ENCODE measurements at places on chromosomes 5 and 9. TPM values are rescaled to one million over a fixed set of nuclear protein-coding genes. Genes with fewer than 3 reads are reported as not detected.
A peak's percentile ranks its signal among the peaks of the same experiment; 100 is the strongest.

The BNIP1 gene
- total RNA-seq = 11.4 TPM

- DNase-seq = peak; percentile 50
Observed at GRCh38 chr9:13716601-13717321, 437.3 kb upstream of the MPDZ start.

DNA sequence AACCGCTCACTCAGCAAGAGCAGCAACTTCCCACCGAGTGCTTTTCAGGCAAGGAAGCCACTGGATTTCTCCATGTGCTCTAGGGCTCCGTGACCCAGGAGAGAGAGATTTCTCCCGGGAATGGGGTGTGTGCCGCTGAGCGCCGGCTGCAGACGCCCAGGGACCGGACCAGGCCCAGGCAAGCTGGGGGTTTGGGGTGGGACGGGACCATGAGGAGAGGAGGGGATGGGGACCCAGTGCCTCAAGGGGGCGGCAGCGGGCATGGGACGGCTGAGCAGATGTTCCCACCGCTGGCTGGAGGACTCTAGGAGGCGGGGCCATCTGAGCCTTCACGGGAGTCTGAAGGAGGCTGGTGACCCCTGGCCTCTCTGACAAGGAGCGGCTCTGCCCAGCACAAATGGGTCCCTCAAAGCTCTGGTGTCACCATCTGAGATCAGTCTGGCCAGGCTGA lies 8.5 kb downstream of the LCN9 start:
- peak; percentile 3 for DNase-seq

The SMIM32 gene
- total RNA-seq = not detected

DNA sequence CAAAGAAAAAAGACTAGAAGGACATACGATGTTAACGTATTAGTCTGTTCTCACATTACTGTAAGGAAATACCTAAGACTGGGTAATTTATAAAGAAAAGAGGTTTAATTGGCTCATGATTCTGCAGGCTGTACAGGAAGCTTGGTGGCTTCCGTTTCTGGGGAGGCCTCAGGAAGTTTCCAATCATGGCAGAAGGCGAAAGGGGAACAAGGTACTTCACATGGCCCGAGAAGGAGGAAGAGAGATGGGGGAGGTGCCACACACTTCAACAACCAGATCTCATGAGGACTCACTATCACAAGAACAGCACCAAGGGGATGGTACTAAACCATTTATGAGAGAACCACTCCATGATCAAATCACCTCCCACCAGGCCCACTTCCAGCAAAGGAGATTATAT lies 110.1 kb downstream of the CARTPT start:
- no peak for DNase-seq

GRCh38 chr5:135491552-135492318 lies 39.6 kb upstream of the TIFAB start:
- no peak for DNase-seq

The DMAC1 gene
- 112 TPM for total RNA-seq

The BICD2 gene
- total RNA-seq = 36.0 TPM

The HMMR gene
- total RNA-seq = 1.0 TPM

GRCh38 chr9:137077758-137078693 lies 709 bp downstream of the UAP1L1 start:
- DNase-seq = peak; percentile 76

GRCh38 chr9:109912082-109912582 lies 132.1 kb downstream of the PALM2AKAP2 start:
- no peak for DNase-seq

The KIF12 gene
- not detected for total RNA-seq

DNA sequence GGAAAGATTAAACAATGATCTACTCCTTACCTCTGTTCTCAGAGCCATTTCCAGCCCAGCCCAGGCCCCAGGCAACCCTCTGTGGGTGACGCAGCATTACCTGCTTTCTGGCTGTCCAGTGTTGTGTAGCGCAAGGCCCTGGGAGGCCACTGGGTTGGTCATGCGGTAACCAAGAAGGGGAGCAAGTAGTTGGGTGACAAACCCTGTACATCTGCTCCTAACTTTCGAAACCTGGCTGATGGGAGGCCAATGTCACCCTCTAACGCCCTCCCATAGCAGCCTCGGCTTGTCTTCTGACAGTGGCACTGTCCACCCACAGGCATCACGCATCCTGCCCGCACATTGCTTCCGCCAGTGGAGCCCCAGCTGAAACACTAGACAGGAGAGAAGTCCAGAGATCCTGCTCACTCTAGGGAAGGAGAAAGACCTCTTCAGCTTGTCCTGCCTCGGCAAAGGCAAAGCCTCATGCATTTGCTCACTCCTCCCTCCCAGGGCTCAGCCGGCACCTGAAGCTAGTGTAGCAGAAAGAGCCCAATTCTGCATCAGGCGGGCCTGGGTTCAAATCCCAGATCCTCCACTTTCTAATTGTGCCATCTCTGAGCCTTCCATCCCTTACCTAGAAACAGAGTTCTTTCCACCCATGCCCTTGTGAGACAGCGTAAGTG lies 94.6 kb downstream of the ADAMTS2 start:
- no peak for DNase-seq

The MAP3K1 gene
- total RNA-seq = 7.9 TPM

The LCN15 gene
- 1.3 TPM for total RNA-seq

- DNase-seq = no peak
Observed at GRCh38 chr9:16461851-16462250, 408.6 kb downstream of the BNC2 start.

- DNase-seq = no peak
Observed at GRCh38 chr9:72924154-72924790, 28.6 kb downstream of the ALDH1A1 start.

GRCh38 chr5:173016598-173017046 lies 33.1 kb downstream of the ATP6V0E1 start:
- no peak for DNase-seq

- no peak for DNase-seq
Observed at GRCh38 chr9:72809586-72809985, 143.3 kb downstream of the ALDH1A1 start.

- no peak for DNase-seq
Observed at GRCh38 chr9:86503942-86504341, 149.7 kb upstream of the TUT7 start.

- no peak for DNase-seq
Observed at GRCh38 chr5:100694100-100694499, 158.9 kb downstream of the FAM174A start.

The ARL10 gene
- total RNA-seq = 5.1 TPM

DNA sequence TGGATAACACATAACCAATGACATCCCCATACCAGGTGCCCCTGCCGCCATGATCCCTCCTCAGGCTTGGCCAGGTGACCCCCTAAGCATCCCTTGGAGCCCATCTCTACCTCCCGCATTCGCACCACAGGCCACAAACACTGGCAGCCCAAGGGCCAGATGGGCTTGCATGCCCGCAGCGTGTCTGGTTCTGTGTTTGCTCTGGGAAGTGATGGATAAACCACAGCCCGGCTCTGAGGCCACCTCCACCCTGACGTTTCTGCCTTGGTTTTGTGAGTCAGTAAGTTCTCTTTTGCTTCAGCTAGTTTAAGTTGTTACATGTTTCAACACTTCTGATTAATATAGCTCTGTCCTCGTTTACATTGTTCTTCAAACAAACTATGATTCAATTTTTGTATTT lies 172.4 kb upstream of the PHYKPL start:
- no peak for DNase-seq

- no peak for DNase-seq
Observed at GRCh38 chr9:6188466-6188865, 27.1 kb upstream of the IL33 start.

The IL31RA gene
- total RNA-seq = not detected

GRCh38 chr9:131773911-131774379 lies 34.1 kb upstream of the RAPGEF1 start:
- peak; percentile 26 for DNase-seq

DNA sequence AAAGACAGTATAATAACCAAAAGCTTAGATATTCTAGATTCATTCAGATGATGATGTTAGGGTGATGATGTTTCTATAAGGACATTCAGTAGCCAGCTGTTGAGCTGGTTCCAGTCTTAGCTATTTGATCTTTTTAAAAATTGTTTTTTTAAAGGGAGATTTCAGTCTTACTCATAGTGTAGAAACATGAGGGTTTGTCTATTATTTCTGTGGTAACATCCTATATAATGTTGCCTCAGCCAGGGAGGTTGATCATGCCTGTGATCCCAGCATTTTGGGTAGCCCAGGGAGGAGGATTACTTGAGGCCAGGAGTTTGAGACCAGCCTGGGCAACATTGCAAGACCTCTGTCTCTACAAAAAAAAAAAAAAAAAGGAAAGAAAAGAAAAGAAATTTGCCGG lies 167.8 kb downstream of the DOCK2 start:
- no peak for DNase-seq

GRCh38 chr5:31096238-31096865 lies 97.1 kb upstream of the CDH6 start:
- DNase-seq = peak; percentile 29

- no peak for DNase-seq
Observed at GRCh38 chr5:66987949-66988838, 208.4 kb downstream of the CD180 start.

The C5orf52 gene
- not detected for total RNA-seq

The FABP6 gene
- total RNA-seq = not detected

DNA sequence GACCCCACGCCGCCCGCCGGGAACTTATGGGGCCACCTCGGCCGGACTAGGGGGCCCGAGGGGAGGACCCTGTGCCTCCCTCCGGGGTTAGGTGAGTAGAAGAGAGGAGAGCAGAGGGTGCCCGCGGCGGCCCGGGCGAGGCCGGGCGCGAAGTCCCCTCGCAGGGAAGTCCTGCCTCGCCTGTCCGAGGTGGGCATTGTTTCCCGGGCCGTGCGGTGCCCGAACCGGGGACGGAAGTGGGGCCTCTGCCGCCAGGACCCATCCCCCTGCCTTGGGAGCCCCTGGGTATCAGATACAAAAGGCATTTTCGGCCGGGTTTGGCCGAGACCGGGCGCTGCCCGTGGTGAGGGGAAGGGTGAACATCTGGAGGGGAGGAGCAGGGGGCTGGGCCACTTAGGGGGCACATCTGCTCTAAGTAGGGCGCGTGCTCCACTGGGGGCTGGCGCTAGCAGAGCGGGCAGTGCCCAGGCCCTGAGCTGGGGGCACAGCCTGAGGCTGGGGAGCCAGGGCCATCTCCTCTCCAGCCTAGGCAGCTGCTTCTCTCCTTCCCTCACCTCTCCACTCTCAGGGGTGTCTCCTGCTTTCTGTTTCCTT lies 48.2 kb downstream of the DAB2IP start:
- peak; percentile 69 for DNase-seq

DNA sequence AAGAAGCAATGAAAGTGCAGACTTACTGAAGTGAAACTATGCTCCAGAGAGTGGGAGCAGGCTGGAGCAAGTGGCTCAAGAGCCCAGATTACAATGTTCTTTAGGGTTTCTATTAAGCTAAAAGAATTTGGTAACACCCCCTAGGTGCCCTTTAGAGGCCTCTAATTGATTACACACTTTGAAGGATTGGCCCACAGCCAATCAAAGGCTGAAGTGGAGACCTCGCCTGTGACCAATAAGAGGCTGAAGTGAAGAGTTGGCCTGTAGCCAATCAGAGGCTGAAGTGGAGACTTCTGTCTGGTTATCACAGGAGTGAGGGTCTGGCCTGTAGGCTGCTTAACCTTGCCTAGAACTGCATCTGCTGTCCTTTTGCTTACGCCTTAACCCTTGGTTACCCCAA lies 46.7 kb upstream of the SPATA31C2 start:
- no peak for DNase-seq

DNA sequence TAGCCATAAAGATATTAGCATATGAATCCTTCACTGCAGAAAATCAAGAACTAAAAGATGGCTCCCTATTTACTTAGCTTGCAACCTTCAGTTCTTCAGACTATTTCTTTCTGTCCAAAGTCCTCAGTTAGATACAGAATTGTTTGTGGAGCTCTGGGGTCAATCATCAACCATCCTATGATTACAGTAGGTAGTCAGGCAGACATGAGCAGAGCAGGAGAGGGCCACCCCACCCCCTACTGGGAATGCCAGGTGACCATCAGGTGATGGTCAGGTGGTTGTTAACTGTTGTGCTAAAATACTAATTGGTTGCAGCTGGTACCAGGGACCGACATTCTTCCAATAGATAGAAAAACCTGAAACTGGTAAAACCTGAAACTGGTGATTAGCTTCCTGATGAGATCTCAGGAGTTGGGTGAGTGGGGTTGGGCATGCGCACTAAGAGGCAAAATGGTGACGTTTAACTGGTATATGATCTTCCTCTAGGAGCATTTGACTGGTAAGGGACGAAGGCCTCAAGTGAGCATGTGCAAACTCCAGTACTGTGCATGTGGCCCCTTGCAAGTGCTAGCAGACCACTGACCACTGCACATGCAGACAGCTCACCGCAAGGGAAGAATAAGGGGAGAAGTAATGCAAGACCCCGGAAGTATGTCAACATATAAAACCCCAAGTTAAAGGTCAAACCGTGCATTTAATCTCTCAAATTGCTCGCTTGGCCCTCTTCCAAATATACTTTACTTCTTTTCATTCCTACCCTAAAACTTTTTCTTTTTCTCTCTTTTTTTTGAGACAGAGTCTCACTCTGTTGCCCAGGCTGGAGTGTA lies 13.6 kb downstream of the C9orf57 start:
- no peak for DNase-seq
